ENCODE measurements at places on chromosomes 2 and 18.

- DNase-seq = no peak
Measured at GRCh38 chr2:209424199-209424701, 403 bp downstream of the MAP2 start.

DNA sequence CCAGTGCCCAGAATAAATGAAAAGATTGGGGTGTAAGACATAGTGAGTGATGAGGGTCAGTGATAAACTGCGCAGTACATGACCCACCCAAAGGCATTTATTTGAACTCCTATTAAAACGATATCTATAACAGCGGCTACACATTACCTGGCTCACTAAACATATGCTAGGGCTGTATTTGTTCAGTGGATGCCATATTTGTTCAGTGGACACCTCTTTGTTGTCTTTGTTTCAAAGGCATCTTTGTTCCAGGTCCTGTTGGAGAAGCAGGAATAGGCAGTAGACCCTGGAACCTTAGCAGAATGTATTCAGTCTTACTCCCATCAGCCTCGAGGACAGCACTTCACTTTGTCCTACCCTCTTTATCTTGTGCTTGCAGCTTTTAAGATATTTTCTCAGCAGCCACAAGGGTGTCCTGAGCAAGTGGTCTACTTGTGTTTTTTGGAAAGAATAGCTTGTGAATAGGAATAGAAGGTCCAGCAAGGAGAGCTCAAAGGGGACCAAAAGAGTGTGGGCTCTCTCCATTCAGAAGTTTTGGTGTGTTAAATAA, 650.8 kb upstream of the FANCL start:
- no peak for DNase-seq

DNA sequence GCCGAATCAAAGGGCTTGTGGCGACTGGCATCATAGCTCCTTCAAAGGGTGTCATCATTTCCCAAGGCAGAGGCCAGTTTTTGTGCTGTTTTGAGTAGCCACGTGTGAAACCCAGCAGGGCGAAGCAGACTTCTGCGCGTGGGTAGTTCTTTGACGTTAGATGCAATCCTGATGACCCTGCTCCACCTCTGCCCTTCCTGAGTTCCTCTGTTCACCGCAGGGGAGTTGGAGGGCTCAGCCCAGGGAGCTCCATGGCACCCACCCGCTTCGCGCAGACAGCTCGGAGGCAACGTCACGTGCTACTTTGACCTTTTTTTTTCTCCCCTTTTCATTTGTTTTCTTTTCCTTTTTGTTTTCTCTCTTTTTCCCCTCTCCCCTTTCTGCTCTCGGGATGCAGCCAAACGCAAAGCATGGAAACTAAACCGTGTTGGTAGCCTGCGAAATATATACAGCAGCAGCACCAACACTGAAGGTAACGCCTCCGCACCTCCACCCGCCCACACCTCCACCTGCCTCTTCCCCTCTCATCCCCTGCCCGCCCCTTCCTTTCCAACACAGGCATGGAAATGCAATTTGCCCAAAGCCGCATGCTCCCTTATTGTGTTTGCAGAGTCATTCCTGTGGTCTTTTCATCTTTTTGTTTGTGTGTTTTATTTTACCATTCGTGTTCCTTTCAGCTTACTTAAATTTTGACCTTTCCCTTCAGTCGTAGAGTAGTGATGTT, 153.6 kb downstream of the GBX2 start:
- no peak for DNase-seq

DNA sequence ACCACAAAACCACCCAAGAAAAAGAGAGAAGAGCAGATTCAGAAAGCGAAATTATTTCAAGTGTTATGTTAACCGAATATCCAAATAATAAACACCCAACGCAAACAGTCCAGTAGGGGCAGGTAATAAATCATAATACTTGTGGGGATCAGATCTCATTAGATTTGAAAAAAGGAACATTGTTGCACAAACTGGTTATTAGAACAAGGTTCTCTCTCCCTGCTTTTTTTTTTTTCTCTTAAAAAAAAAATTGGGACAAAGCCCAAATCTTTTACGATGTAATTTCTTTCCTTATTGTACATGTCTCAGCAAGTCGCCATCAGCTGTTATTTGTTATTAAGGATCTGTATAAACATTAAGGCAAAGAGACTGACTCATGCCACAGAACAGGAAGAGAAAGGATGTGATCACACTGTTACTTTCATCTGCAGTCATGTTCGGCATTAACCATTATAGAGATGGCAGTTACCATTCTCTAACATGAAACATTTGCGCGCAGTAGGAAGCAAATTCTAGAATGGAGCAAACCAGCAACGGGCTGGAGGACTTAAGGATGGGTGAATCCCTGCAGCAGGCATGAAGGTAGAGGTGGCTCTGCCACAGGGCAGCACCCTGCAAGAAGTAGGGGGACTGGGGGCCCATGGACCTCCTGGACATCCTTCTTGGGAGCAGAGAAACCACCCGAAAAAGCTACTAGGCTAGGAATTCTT, 42.0 kb downstream of the EPHA4 start:
- DNase-seq = no peak

GRCh38 chr2:44456946-44457345, 95.2 kb downstream of the CAMKMT start:
- no peak for DNase-seq
